ENCODE measurements at places on chromosomes 3 and 15.

GRCh38 chr3:171065732-171066131, 39.2 kb upstream of the SLC2A2 start:
- no peak for ATAC-seq

DNA sequence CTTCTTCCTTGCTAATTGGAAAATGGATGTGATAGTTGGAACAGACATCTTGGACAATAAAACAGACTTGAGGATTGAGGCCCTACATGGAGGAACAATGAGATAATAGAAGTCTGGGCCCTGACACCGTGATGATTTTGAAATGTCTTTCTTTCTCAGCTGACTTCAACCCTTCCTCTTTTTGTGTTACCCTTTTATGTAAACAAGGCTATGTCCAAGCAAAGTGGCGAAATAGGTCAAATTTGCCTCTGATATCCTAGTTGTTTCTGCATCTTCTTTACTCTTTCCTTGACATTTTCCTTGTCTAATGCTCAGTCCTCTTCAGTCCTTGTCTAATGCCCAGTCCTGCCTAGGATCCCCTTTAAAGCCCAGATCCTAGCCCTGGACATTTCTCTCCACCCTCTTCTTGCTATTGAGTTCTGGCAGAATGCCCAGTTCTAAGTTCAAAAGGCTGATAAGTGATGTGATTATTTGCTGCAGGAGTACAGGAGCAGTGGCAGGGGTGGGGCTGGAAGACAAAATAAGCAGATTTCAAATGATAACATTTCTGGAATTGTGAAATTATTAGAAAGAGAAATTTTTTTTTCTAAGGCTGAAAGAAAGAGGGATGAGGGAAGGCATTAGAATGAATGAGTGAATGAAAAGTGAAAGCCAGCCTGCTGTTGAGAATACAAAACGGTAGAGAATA, 6.5 kb upstream of the VPS8 start:
- ATAC-seq: no peak

- peak; percentile 88 for ATAC-seq
Observed at GRCh38 chr3:140636406-140637138, 41.3 kb upstream of the TRIM42 start.

DNA sequence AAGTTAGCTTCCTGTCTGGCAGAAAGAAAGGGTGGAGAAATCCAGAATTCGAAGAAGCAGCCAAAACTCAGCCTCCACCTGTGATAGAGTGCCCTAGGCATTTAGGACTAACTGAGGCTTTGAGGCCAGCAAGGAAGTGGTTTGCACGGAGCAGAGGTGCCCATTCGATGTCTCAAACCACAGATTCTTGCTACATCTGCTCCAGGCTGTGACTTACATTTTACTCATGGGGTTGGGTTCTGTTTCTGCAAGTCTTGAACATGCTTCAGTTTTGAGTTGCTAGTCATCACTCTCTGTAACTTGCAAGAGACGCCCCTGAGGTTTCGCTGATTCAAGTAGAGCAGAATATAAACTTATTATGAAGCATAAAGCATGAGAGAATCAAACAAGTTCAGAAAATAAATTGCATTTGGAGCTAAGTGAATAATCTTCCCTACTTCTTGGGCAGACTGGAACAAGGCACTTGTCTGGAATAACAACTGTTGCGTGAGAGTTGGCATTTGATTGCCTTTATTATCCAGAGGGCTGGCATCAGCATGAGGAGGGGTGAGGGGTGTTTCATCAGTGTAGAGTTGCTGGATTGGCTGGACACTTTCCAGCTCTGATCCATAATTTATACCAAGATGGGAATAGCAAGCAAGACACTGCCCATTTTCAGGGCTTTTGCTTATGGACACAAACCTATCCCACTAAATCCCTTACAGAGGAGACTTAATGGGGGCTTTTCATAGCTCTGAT, 256.5 kb downstream of the AGBL1 start:
- ATAC-seq: peak; percentile 97

- ATAC-seq: no peak
Observed at GRCh38 chr3:169354774-169355501, 308.6 kb downstream of the MECOM start.

GRCh38 chr3:103963599-103963998, 1403.1 kb upstream of the ALCAM start:
- no peak for ATAC-seq

GRCh38 chr3:13072600-13073325, 466 bp downstream of the IQSEC1 start:
- ATAC-seq: no peak

- ATAC-seq: no peak
Observed at GRCh38 chr3:43197181-43197580, 89.2 kb upstream of the SNRK start.

- no peak for ATAC-seq
Observed at GRCh38 chr3:113151461-113152031, 59.8 kb upstream of the BOC start.

- ATAC-seq: no peak
Observed at GRCh38 chr3:112555535-112556170, 6.1 kb downstream of the ATG3 start.

GRCh38 chr3:100316641-100317069, 17.9 kb upstream of the NIT2 start:
- peak; percentile 88 for ATAC-seq

GRCh38 chr3:61704807-61705206, 143.4 kb downstream of the PTPRG start:
- peak; percentile 23 for ATAC-seq

GRCh38 chr3:35814531-35814930, 175.2 kb downstream of the ARPP21 start:
- no peak for ATAC-seq

- ATAC-seq: no peak
Observed at GRCh38 chr15:89668171-89668570, 11.0 kb downstream of the PLIN1 start.

GRCh38 chr3:55708242-55708641, 221.1 kb upstream of the WNT5A start:
- ATAC-seq: no peak

DNA sequence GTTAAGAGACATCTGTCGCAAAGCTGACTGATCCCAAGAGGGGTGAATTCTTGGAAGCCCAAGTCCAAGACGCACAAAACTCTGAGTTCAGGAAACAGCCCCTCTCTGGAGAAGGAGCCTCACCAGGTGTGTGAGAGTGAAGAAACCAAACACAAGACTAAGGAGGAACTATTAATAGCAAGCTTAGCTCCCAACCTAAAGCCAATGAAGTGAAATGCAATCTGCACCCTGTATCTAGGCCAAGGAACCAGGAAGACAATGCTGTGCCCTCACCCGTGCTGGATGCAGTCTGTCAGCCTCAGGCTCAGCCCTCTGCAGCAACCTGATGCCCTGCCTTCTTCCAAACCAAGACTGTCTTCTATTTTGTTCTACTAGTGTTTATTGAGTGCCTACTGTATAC, 22.5 kb upstream of the THBS1 start:
- ATAC-seq: no peak

GRCh38 chr15:51333571-51333970, 4.8 kb downstream of the CYP19A1 start:
- no peak for ATAC-seq

- ATAC-seq: peak; percentile 17
Observed at GRCh38 chr15:64111679-64112050, 15.9 kb downstream of the SNX1 start.

DNA sequence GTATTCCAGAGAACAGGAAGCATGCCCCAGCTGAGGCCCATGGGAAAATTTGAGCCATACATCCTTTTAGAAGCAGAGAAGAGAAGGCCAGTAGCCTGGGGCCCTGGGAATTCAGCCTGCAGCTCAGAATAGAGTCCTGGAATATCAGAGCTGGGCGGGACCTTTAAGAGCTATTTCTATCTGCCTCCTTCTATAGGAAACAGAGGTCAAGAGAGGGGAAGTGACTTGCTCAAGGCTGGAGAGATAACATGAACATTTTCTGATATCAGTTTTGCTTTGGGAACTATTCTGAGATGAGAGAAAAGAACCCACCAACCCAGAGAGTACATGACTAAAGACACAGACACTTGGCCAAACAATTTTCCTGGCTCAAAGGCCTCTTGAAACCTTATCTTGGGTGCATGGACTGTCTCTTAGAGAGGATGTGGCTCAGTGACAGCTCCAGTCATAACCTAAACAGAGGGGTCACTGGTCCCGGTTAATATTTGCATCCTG, 26.0 kb downstream of the MASP1 start:
- no peak for ATAC-seq

DNA sequence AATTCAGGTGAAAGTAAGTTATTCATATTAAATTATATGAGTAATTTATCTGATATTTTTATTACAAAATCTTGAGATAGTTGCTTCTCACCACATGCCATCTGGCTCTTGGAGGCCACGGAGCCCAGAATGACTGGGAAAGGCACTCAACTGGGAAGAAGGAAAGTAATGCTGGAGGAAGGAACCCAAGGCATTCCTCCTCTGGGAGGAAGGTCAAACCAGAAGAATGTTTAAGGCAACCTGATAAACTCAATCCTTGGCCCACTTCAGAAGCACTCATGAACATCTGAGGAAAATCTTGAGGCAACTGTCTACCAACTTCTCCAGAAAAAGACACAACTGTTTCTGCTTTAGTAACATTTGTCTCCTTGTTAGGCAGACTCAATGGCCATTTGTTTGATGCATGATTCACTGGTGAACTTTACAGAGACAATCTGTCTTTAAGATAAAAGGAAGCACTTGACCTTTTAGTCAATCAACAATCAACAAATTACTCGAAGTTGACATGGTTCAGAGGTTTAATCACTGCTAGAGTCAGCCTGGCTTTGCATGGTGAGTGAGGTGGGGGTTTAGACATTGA, 261.4 kb upstream of the MME start:
- ATAC-seq: no peak

DNA sequence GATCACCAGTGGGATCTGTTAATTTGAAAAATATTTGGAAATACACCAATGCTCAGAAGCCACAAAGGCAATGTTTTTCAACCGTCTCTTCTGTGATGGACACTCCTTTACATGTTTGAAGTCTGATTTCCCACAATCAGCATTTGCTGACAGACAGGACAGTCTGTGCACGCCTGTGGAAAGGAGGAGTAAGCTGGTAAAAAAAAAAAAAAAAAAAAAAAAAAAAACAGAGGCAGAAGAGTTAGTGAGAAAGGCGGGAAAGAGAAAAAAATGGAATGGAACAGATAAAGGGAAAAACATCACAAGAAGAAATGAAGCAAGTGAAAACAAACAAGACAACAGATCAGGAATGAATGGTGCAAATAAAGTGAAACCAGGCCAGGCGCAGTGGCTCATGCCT, 35.0 kb downstream of the PRTG start:
- ATAC-seq: no peak

- ATAC-seq: no peak
Observed at GRCh38 chr3:178646186-178646862, 110.1 kb downstream of the KCNMB2 start.

DNA sequence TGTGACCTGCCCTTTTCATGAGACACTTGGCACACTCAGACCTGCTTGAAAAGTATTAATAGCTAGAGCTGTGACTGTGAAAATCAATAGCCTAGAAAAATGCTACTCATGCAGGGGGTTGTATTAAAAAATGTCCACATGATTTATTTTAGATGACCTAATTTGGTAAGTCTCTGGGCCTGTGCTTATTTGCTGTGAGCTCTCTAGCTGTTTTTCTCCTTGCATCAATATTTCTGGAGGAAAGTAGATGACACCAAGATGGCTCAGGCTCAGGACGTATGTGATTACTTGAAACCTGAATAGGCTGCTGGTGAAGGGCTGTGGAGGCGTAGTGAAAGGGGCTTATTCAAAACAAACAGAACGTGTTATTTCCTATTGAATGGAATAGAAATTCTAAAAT, 29.5 kb downstream of the KCNAB1 start:
- no peak for ATAC-seq

Measured in esophagus mucosa (tissue), 1 donor.